ENCODE measurements at places on chromosomes 5 and 9. TPM values are rescaled to one million over a fixed set of nuclear protein-coding genes. Genes with fewer than 3 reads are reported as not detected.

DNA sequence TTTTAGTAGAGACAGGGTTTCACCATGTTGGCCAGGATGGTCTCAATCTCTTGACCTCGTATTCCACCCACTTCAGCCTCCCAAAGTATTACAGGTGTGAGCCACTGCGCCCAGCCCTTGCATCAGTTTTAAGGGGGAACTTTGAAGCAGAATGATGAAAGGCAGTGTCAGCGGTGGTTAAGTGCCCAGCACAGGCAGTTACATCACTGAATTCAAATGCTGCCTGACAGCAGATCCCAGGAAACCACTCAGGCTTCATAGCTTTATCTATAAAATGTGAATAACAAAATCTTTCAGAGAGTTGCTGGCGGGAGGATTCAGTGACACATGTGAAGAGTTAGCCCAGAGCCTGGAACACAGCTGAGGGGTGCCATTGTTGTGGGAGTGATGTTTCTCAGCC, 26.5 kb downstream of the FGF1 start:
- DNase-seq = no peak

- no peak for DNase-seq
These were observed 302.7 kb downstream of the MAN2A1 start for GRCh38 chr5:109992264-109992915.

DNA sequence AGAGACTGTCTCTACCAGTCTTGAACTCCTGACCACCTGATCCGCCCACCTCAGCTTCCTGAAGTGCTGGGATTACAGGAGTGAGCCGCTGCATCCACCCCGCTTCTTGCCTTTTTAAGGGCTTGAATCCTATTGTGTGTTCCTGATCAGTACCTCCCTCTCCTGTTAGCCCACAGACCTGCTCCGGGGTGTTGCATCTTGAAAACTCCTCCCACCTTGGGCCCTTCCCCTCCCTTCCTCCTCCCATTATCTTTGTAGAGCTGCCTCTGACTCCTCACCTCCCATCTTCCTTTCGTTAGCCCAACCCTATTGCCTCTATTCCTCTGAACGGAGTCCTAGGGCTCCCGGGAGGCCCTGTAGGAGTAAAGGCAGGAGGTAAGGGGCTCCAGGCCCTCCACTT, 48.5 kb upstream of the NEK6 start:
- no peak for DNase-seq

DNA sequence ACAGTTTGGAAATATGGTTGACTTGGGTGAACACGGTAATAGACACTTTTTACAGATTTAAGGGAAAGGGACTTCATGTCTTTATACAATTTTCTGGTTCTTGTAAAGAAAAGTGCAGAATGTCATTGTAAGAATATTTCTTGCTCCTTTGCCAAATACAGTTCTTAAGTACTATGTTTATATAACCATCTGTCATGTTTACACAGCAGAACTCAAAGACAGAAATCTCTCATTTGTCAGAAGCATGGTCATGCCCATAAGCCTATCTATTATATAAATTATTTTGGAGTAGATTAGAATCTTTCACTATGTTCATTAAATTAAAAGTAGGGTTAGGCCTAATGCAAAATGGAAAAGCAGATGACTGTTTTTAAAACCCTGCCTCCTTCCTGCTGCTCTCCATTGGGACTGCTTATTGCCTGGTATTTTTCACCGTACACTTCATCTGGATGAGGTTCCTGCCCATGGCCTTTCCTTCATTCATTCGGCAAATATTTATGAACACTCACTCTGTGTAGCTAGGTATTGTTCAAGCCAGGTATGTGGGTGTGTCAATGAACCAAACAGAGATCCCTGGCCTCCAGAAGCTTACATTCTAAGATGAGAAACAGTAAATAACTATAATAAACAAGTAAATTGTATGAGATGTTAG, 558.1 kb downstream of the NR2F1-AS1 start:
- DNase-seq = no peak

The BRIX1 gene
- total RNA-seq = 90.4 TPM

The KIAA0825 gene
- total RNA-seq = 0.56 TPM

The TUT7 gene
- 11.5 TPM for total RNA-seq

The C9orf153 gene
- not detected for total RNA-seq

All from HT1080 (cell line).